ENCODE measurements at places on chromosomes 16 and 17. TPM values are rescaled to one million over a fixed set of nuclear protein-coding genes. Genes with fewer than 3 reads are reported as not detected.

Gene SCIMP
- total RNA-seq = 0.03 TPM

Gene KRTAP2-2
- not detected for total RNA-seq

Gene KRT13
- total RNA-seq = 5.3 TPM

Gene ZSCAN10
- total RNA-seq = not detected

Gene CHD9NB
- 2.3 TPM for total RNA-seq

- no peak overlapping the region for H3K4me3 ChIP-seq
- H3K27ac ChIP-seq = no peak overlapping the region
- no peaks in the 10 kb centered on the region for H3K36me3 ChIP-seq
Measured at GRCh38 chr17:27601069-27601974, 29.7 kb upstream of the LGALS9 start.

GRCh38 chr16:66551348-66551759 lies 1.0 kb upstream of the CKLF start:
- H3K4me3 ChIP-seq = no peak overlapping the region
- peak overlapping the region; percentile 90 for H3K27ac ChIP-seq
- no peaks in the 10 kb centered on the region for H3K27me3 ChIP-seq
- peak; percentile 37 for DNase-seq
- H3K36me3 ChIP-seq = no peaks in the 10 kb centered on the region

GRCh38 chr17:7019839-7020519 lies 2.9 kb upstream of the BCL6B start:
- peaks cover 15% of the 10 kb centered on the region for H3K27me3 ChIP-seq
- peak; percentile 49 for DNase-seq
- no peaks in the 10 kb centered on the region for H3K36me3 ChIP-seq
- H3K4me1 ChIP-seq = peaks cover 15% of the 10 kb centered on the region
- H3K4me3 ChIP-seq = no peak overlapping the region

Gene PRSS33
- total RNA-seq = 0.20 TPM

DNA sequence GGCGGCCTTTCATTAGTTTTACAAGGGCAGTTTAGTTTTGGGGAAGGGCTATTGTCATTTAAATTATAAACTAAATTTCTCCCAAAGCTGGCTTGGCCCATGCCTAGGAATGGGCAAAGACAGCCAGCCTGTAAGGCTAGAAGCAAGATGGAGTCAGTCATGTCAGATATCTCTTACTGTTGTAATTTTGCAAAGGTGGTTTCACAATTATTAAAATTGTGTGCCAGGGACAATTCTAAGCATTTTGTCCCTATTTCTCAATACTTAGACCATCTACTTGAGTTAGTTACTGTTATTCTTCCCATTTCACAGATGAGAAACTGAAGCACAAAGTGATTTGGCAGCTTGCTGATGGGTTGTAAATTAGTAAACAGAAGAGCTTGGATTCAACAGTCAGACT lies 467.7 kb upstream of the GOT2 start:
- H3K27ac ChIP-seq = no peak overlapping the region
- no peak for DNase-seq
- H3K36me3 ChIP-seq = no peaks in the 10 kb centered on the region
- peaks cover 3% of the 10 kb centered on the region for H3K27me3 ChIP-seq
- H3K4me3 ChIP-seq = no peak overlapping the region

Gene YBX2
- total RNA-seq = 1.7 TPM

GRCh38 chr16:9105189-9105588 lies 13.7 kb downstream of the HAPSTR1 start:
- H3K4me1 ChIP-seq = peaks cover 26% of the 10 kb centered on the region

Gene SNX20
- not detected for total RNA-seq

All from hepatocyte (in vitro differentiated cells).